ENCODE measurements at places on chromosomes 3 and 15.
A peak's percentile ranks its signal among the peaks of the same experiment; 100 is the strongest.

DNA sequence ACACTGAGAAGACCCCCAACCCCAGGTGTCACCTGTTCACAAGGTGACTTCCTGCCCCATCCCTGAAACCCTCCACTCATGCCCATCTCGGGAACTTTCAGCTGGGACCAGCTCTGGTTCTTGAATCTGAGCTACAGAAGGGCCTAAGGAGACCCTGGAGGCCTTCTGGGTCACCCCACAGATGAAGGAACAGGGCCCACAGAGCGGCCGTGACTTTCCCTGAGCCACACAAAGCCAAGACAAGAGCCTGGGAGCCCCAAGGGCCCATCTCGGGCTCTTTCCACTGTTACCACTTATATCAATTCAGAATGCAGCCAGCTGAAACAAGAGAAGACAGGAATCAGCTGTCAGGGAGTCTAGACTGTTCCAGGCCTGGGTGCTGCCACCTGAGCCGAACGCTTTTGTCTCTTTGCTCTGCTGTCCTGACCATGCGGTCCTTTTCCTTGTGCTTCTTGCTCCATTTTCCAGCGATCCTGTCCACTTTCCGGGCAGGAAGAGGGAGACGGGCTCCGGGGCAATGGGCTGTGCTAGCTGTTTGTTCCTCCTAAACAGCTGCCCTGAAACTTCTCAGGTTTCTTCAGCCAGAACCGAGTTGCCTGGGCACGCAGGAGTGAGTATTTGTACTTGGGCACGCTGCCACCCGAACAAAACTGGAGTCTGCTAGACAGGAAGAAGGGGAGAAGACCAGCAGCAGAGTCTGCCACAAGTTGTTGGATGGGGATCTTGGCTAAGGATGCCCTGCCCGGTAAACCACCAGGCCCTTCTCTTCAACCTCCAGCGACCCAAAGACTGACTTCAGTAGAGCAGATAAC is 28.0 kb upstream of the PIGZ start:
- no peak for DNase-seq

GRCh38 chr3:50028346-50028745 is 60.4 kb upstream of the RBM5 start:
- no peak for DNase-seq

GRCh38 chr15:99424978-99425656 is 140.7 kb upstream of the MEF2A start:
- peak; percentile 14 for DNase-seq

- peak; percentile 29 for DNase-seq
These were observed 306.8 kb downstream of the TUSC7 start for GRCh38 chr3:117016378-117016777.

DNA sequence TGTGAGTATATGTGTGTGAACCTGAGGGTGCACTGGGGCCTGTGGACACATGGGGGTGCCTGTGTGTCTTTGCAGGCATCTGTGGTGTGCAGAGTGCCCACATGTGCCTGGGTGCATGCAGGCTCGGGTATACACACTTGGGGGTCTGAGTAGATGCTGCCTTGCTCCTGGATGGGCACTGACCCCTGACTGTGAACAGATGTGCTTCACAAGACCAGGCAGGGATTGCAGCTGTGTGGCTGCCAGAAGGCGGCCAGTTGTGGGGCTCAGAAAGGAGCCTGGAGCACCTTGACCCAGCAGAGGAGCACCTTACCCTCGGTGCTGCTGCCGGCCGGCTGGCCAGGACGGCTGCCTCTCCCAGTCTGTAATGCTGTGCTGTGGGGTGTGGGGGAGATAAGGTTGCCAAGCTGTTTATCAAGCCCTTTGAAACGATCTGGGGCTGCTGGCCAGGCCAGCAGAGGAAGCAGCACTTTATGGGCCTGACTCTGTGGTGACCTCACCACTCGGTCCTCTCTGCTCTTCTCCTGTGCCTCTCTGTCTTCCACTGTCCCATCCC is 55.5 kb upstream of the MRPS22 start:
- DNase-seq = no peak

DNA sequence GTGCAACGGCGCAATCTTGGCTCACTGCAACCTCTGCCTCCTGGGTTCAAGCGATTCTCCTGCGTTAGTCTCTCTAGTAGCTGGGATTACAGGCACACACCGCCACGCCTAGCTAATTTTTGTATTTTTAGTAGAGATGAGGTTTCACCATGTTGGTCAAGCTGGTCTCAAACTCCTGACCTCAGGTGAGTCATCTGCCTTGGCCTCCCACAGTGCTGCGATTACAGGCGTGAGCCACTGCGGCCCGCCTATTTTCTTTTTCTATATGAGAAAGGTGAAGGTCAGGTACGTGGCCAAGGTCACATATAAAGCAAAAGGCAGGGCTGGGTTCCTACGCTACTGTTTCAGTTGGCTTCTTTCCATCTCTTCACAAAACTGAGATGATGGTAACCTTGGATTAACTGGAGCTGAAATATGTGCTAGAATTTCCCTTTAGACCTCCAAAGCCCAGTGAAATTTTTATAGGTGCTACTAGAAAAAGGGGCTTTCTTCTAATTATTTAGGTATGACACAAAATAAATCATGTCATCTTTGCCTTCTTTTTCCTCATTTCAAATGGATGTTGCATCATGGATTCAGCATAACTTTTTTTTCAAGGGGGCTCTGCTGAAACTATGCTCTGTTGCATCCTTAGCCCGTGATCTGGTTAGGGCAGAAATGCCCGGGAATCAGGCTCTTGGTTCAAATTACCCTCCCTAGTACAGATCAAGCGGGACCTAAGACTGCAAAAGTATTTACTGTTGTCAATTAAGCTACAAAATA is 68.5 kb downstream of the MYO1E start:
- no peak for DNase-seq

- no peak for DNase-seq
These were observed 3.7 kb upstream of the CLDN1 start for GRCh38 chr3:190325923-190326322.

GRCh38 chr3:12965999-12966846 is 107.0 kb downstream of the IQSEC1 start:
- peak; percentile 83 for DNase-seq

DNA sequence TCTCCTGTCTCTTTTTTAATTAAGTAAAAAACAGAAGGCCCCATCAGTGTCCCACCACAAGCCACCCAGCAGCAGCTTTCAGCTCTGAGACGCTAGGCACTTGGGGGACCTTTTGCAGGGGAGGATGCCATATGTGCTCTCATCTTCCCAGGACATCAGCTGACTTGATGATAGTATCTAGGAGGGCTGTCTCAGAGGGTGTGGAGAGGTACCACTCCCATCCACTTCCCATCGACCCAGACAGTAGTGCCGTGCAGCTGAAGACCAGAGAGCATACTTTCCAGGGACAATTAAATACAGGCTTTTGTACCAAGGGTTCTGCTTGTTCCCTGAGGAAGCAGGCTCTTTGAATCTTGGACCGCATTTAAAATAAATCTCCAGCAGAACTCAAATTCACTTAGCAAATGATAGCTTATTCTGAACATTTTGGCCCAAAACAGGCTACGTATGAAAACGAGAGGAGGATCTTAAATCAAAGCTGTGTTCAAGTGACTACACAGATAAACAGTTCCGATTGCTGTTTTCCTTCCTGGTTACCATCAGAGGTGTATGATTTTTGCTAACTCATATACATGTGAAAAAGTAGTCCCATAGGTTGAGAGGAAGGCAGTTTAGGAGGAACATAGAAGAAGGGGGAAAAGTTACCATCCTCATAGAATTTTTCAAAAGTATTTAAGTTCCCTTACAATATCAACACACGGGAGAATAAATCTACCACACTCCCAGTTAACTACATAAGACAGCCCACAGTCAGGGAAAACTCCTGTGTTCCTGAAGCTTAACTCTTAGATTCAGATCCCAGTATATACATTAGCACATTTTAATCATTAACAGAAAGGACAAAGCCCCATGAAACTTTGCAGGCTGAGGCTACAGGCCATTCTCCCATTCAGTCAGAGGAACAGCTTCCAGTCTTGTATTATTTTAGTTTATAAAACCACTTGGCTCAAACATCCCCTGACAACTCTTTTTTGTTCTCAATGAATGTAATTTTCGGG is 9.5 kb downstream of the WNT5A start:
- DNase-seq = no peak

DNA sequence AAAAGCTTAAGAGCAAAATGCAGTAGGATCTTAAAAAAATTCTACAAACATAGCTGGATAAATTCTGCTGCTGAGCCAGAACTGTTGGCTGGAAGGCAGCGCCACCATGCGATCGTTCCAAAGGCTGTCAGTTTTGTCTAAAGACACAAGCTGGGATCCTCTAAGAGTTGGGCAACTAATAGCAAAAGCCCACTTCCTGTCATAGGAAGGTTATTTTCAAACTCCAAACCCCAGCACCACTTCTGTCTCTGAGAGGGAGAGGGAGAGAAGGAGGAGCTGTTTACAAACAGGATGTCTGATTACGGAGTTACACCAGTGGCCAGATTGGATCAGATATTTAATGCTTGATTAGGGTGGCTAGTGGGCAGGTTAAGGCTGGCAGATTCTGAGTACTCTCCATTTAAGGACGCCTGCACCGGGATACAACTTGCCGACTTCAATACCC is 44.0 kb downstream of the EIF4E3 start:
- peak; percentile 75 for DNase-seq

DNA sequence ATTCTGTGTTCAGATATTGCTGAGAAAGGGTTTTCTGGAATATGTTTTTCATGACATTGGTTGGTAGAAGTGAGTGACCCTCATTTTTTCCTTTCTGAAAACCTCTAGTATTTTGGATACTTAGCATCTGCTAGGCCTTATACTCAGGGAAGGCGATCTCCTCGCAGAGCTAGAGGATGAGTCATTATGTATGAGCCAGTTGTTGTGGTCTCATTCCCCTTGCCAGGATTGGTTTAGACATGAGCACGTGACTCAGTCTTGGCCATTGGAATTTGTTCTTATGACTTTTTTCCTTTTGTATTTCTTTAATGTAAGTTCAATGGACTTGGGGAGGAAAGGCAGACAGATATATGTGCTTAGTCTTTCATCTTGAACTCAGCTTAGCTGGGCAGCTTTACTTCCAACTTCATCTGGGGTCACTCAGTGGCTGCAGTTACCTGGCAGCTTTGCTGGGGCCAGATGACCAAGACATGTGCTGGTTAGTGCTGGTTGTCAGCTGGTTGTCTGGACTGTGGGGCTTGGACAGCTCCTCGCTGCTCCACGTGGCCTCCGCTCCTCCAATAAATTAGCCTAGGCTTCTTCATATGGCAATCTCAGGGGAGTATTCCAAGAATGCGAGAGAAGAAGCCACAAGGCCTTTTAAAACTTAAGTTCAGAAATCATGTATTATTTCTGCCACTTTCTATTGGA is 207.5 kb downstream of the IL20RB start:
- peak; percentile 24 for DNase-seq

GRCh38 chr3:140338916-140339315 is 338.9 kb upstream of the TRIM42 start:
- no peak for DNase-seq
